Activated T-helper 1 cell treated with Interleukin-2 at 50 U/mL for 16 hours (primary cell): ENCODE measurements at places on chromosomes 6 and 20.

DNA sequence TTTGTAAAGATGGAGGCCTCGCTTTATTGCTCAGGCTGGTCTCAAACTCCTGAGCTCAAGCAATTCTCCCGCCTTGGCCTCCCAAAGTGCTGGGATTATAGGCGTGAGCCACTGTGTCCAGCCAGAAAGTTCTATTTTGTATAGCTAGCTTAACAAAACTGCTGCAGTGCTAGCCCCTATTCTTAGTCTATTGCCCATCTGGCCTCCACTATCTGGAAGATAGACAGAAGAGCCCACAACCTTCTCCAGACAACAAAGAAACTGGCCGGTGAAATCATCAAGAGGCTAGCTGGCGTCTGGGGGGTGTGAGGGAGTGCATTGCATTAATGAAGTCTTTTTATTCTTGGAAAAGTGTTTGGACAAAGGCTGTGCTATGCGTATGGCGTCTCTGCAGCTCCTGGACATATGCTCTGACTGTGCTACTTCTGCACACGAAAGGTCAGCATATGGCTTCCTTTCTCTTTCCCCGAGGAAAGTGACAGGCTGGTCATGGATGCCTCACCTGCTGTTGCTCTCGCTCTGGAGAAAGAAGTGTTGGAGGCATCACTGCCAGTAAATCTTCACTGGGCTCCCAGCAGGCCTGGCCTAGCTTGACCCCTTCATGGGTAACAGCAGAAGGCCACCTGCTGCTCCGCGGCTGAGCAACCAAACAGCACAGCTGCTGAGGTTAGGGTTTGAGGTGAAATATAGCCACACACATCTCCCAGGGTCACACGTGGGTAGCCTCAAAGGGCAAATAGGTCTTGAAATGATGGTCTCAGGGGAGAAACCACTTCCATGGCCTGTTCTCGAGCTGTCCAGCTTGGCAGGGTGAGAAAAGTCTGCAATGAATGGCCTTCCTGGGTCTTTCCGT, 95.1 kb upstream of the IYD start:
- DNase-seq = no peak

DNA sequence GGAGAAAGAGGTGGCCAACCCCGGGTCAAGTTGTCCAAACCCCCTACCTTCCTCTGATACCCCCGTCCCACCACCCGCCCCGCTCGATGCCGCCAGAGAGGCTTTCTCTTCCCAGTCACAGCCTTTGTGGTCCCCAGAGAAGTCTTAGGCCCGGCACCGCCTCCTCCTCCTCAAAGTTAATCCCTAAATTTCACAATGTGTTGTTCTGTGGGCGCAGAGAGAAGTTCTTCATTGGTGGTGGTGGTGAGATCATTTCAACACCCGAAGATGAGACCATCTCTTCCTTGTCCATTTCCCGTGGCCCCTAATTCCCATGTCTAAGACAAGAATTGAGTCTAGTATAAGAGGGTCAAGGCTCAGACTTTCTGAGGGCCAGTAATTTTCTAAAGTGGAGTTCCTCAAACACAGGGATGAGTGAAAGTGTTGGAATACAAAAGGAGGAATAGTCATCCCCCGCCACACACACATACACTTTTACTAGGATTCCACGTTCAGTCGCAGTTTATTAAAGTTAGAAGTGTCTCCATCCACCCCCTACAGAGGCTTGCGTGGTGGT, 10.4 kb downstream of the TRIM31 start:
- DNase-seq = no peak

DNA sequence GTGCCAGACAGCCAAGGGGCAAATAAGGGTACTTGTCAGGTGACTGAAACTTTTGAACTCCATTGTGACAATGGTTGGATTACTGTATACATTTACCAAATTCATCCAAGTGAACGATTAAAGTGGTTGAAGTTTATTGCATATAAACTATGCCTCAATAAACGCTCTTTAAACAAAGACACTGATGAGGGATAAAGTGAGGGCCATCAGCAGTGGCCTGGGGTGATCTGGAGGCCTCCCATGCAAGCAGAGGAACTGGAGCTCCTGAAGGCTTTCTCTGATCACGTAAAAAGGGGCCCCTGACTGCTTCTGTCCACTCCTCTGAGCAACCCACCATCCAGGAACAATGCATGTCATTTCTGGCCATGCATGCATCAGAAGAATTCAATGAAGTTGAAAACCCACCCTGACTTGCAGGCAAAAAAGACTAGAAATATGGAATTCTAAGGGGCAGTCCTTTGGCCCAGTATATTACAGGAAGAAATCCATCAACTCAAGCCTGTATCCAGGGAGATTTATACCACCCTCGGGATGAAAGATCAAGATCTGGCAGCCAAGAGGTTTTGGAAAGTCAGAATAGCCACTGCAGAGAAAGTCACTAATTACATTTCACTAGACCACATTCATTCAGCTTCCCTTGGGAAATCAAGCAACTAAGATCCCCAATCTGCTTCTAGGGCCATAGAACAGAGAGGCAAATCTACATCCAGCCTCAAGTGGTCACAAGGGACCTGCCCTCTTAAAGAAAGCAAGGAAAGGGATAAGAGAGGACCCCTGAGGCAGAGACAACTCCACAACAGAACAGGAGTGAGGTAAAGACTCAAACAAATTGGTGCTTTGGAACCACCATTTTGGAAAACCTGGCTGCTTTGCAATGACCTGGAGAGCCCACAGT, 31.7 kb upstream of the RAB22A start:
- no peak for DNase-seq

DNA sequence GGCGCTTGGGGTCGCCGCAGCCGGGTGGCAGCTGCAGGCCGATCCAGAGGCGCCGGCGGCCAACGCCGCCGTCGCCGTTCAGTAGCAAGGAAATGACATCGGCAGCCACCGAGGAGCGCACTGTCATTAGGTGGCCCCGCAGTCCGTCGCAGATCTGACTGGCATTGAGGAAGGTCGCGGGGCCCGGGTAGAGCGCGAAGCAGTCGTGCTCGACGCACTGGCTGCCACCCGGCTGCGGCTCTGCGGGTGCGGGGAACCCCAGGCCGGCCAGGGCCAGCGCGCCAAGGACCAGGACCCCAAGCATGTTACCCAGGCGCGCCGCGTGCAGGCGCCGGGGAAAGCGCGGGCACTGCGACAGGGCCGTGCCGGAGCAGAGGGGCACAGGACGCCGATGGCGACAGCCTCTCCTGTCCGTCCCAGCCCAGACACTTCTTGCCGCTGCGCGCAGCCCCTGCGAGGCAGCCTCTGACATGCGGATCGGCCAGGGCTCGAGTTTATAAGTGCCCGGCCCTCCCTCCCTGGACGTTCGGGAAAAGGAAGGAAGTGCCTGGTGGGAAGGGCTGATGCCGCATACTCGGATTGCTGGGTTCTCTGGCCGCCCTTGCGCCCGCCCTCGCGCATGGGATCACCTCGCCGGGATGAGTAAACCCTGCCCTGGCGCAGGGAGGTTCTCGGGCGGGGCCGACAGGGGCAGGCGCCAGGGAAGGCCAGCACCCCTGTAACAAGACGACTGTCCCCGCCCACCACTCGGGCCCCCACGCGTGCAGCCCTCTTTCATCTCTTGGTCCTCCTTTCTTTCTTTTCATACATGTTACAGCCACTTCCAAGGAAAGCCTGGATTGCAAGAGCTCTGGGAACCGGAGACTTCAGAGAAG, at the start of gene THBD:
THBD (minus strand) TSS at position 472 of the 875 bp plus-strand sequence; CDS start at position 304, 168 bp downstream.
- no peak for DNase-seq

DNA sequence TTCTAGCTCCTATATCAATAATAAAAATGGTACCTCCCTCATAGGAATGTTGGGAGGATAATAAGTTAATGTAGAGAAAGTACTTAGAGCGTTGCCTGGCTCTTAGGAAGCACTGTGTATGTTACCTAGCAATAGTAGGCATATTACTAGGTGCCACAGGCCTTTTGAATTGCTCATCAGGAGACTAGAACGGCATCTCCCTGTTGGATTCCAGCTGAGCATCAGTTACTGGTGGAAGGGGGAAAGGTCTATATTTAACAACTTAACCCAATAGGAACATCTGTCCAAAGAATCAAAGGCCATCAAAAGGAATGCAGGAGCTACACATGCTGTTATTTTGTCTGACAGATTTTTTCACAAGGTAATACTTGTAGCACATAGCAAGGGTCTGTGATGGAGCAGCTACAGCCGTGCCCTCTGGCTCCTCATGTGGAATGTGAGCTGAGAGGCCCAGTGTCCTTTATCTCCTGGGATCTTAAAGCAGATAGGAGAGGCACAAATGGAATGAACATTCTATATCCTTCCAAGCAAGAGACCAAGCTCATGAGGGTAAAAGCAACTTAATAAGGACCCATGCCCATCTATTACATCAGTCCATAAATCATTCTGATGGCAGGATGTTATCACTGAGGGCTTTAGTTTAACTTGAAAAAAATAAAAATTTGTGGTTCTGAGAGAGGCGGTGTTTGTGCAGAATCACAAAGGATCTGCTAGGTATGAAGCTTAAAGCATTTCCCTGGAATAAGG, 184.9 kb upstream of the LAMP5 start:
- DNase-seq = no peak

- no peak for DNase-seq
Observed at GRCh38 chr6:17012421-17013225, 89.2 kb upstream of the STMND1 start.

DNA sequence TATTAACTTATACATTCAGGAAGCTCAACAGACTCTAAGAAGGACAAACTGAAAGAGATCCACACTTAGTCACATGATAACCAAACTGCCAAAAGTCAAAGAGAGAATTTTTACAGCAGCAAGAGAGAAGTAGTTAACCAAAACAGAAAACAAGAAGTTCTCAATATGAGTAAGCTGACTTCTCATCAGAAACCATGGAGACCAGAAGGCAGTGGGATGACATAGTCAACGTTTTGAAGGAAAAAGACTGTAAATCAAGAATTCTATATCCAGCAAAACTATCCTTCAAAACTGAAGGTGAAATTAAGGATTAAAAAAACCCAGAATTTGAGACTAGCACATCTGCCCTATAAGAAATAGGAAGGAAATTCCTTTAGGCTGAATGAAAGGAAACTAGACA, 60.4 kb downstream of the COL19A1 start:
- no peak for DNase-seq

DNA sequence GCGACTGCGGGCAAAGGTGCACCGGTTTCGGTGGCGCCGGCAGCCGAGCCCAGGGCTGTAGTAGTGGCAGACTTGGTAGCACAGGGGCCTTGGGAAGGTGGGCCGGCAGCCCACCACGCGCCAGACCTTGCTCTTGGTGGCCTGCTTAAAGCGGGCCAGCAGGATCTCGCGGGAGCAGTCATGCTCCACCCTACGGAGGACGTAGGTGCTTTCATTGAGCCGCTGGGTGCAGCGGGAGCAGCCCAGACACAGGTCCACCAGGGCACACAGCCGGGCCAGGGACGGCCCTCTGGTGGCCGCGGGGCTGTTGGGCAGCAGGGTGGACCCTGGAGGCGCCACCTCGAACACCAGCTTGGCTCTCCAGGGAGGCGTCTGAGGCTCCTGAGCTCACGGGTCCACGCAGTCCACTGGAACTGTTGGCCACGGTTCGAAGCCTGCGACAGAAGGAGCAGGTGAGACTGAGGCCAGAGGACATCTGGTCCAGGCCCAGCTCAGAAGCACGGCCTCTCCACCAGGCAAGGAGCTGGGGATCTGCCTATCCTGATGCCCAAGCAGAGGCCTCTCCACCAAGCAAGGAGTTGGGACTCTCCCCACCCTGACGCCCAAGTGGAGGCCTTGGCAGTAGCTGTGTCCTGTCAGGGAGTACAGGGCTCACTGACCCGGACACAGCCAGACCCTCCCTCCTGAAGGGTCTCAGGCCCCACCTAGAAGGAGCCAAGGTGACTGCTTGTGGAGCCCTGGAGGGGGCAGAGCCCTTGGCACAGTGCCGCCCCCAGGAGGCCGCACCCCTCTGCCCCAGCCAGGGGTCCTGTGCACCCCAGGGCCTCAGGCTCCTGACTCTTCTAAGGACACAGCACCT, 1.0 kb downstream of the HELZ2 start:
- DNase-seq = no peak

GRCh38 chr6:95321126-95321525, 256.2 kb upstream of the MANEA start:
- no peak for DNase-seq

DNA sequence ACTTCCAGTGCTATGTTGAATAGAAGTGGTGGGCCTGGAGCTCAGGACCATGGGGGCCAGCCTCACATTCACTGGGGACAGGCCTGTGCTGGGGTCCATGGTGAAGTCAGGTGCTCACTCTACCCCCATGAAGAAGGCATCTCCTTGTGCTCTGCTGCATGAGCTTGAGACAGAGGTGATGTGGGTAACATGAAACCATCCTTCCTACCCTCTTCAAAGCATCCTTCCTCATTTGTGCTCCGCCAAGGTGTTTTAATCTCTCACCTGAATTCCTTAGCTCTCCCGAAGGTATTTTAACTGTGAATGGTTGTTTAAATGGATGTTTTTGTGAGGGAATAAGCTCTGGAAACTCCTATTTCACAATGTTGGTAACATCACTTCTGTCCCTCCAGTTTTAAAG, 209.6 kb upstream of the PCSK2 start:
- no peak for DNase-seq

DNA sequence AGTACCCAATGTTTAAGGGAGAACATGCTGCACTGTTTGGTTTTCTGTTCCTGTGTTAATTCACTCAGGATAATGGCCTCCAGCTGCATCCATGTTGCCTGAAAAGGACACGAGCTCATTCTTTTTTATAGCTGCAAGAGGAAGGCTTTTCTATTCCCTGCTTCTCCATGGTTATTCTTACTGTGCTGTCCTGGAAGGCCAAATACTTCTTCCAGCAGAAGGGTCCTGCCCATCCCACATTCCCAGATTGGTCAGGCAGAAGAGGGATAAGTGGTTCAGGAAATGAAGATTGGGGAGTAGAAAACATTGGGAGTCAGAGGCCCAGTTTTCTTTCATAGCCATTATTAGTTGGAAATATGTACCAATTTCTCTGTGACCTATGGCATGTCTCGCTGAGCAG, 122.4 kb downstream of the TCP11 start:
- no peak for DNase-seq
